ENCODE measurements at places on chromosomes 3 and 15.

DNA sequence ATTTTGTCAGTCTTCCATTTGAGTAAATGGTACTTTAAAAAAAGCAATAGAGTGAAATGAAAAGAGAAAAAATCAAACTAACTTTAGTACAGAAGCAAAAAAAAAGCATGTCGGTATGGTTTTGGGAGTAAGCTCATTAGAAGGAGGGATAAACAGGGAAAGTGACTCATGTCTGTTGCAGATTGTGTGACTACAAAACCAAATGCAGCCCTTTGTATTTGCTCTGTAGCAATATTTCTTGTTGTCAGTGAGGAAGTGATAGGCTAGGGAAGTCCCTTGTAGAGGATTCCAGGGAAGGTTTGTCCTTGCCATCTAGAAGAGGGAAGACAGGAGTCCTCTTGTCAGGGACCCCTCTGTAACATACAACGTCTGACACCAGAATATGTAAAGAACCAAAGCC lies 150.5 kb upstream of the POU1F1 start:
- no peak for DNase-seq

- DNase-seq: no peak
Measured at GRCh38 chr3:94070341-94070911, 7.6 kb downstream of the NSUN3 start.

GRCh38 chr3:74165211-74165610 lies 449.2 kb downstream of the CNTN3 start:
- no peak for DNase-seq

- no peak for DNase-seq
Measured at GRCh38 chr3:105040026-105040622, 326.6 kb upstream of the ALCAM start.

DNA sequence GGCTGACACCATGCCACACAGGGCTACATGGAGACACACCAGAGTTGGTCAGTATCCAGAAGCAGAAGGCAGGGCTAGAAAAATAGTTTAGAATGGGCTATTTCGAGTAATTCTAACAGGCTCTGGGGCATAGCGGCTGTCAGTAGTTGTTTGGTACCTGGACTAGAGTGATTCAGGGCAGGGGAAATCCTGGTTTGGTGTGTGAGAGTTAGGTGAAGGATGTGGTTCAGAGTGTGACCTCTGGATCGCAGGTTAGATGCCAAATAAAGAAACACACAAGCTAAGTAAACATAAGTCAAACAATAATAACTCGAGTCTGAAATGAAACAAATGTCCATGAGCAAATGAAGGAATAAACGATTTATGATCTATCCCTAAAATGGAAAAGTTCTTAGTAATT lies 31.5 kb downstream of the CNTN3 start:
- DNase-seq: no peak

DNA sequence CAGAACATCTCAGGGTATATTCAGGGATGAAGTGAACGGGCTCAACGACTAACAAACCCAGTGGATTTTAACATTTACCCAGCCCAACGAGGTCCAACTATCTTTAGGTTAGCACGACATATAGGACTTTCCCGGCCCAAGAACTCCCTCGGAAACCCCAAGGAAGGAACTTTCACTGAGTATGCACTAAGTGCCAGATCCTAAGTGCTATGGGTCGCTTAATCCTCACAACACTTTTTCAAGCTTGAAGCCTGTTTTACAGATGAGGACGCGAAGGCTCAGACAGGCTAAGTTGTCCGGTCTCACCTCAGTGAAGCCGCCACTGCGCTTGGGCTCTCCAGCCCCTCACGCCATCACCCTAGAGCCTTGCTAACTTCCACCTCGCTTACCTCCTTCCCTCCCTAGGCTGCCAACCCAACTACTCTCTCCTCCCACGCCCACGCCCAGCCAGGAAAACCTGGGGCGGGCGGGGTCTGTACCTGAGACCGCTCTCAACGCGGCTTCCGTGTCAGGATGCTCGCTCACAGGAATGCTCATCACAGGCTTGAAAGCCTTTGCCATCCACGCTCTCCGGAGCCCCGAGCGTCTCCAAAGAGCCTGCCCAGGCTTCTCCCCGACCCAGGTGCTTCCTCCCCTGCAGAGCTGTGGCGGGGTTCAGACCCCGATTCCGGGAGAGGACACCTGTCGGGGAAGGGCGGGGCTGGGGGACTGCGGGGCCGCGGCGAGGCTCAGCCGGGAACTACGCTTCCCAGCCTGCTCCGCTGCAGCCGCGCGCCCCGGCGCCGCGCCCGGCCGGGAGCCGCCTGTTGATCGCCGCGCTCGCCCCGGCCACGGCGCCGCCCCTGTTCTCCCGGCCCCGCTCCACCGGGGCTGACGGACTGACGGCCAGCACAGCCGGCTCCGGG lies at the start of gene TMOD2:
Gene TMOD2, plus strand, starts transcription at position 806 of the 905 bp plus-strand sequence. CDS start 14,845 bp downstream, outside the sequence.
- peak; percentile 59 for DNase-seq

GRCh38 chr3:64799606-64800005 lies 111.8 kb upstream of the ADAMTS9 start:
- no peak for DNase-seq

DNA sequence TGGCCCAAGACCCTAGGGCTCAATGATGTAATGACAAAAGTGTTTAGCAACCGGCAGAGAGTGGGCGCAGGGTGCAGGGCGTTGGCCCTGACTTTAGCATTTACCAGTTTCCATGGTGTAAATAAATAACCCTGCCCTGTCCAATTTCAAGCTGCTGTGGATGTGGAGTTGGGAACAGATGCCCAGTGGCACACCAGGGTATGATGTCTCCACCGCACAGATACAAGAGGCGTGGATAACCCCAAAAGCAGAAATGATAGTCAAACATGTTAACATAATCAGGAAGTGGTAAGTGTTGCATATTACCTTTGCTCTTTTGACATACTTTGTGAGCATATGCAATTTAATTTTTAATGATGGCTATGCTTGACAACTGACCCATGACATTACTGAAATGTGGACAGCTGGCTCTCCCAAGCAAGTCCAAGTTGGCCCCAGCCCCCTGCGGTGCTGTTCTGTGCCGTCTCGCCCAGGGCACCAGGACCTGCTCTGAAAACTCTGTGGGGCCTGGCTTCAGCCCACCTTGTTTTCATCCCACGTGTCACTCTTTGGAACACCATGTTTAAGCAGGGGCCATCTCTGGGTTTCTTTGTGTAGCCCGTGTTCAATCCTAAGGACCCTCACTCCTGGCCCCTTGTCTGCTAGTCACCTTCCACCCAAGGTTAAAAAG lies 10.8 kb upstream of the ANPEP start:
- DNase-seq: peak; percentile 87

DNA sequence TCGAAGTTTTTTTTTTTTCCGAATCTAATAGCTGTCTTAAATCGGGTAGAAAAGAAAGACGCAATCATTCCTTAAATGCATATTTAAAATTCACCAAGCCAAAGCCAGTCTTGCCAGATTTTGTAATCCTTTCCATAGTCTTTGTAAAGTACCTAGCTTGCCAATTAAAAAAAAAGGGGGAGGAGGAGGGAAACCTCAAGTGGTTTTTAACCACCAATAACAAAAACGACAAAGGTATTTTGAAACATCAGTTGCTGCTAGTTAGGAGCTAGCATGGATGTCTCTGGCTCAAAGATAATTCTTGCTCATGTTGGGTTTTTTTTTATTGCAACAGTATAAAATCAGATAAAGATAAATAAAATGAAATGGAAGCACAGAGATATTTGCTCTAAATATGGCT lies 187.9 kb downstream of the MECOM start:
- no peak for DNase-seq

- DNase-seq: no peak
Measured at GRCh38 chr3:28348265-28348628, 274 bp upstream of the ZCWPW2 start.

GRCh38 chr3:127490271-127491023 lies 100.1 kb downstream of the TPRA1 start:
- DNase-seq: no peak

DNA sequence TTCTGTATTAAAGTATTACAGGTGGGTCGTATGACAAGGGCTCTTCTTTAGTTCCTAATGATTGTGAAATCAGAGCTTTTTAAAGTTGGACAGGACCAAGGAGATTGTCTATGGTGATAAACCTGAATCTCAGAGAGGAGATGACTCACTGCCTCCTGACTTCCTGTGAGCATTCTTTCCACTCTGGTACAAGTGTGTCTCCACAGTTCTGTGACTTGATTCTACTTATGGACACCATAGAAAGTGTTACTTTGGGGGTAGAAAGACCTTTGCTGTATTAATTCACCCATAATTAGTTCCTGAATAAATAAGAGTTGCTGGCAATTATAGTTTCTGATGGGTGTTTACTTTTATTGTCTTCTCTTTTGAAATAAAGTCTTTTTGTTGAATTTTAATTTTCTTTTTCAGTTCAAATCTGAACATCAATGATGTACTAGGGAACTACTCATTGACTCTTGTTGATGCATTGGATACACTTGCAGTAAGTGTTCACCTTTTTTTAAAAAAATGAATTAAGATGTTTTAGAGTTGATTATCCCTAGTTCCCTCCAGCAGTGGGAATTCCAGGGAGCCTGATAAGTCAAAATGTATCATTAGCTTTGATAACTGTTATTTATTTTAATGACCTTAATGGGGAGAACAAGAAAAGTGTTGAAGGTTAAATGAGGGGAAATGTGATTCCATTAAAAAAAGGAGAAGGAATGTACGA lies 7.4 kb downstream of the EDEM1 start:
- DNase-seq: peak; percentile 83

DNA sequence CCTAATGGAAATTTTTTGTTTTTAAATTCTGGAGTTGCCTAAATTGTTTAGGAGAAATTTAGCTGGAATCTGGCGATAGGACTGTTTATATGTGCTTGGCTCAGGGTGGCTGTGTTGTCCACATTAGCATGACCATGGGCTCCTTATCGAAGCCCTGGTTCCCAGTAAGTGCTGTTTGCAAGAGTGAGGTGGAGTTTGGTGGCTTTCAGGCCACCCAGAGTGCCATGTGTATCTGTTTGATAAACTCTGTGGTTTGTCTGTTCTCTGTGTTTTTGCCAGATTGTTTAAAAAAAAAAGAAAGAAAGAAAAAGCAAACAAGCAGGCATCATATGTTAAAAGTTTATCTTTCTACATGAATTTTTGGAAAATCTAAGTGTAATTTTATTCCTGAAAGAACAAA lies 51.5 kb downstream of the PLCL2 start:
- peak; percentile 5 for DNase-seq

DNA sequence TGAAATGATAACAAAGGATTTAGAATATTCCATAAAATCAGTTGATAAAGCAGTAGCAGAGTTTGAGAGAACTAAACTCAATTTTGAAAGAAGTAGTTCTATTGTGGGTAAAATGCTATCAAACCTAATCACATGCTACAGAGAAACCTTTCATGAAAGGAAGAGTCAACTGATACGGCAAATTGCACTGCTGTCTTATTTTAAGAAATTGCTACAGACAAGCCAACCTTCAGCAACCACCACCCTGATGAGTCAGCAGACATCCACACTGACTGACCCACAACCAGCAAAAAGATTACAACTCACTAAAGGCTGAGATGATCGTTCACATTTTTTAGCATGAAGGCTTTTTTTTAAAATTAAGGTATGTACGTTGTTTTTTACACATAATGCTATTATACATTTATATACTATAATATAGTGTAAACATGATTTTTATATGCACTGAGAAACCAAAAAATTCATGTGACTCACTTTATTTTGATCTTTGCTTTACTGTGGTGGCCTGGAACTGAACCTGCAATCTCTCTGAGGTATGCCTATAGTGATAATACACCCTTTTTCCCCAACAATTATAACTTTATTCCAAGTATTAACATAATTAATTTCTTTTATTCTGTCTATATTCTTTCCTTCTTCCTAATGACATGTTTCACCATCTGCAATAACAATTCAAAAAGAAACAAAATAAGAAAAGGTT lies 109.9 kb downstream of the TBC1D5 start:
- DNase-seq: peak; percentile 72

GRCh38 chr15:68450192-68450591 lies 18.2 kb upstream of the ITGA11 start:
- DNase-seq: no peak

GRCh38 chr3:88009066-88009465 lies 49.7 kb downstream of the CGGBP1 start:
- DNase-seq: no peak

GRCh38 chr3:170621256-170621655 lies 35.4 kb upstream of the SLC7A14 start:
- no peak for DNase-seq

All from NB4 (cell line).